ENCODE measurements at places on chromosomes 5 and 9. TPM values are rescaled to one million over a fixed set of nuclear protein-coding genes. Genes with fewer than 3 reads are reported as not detected.

DNA sequence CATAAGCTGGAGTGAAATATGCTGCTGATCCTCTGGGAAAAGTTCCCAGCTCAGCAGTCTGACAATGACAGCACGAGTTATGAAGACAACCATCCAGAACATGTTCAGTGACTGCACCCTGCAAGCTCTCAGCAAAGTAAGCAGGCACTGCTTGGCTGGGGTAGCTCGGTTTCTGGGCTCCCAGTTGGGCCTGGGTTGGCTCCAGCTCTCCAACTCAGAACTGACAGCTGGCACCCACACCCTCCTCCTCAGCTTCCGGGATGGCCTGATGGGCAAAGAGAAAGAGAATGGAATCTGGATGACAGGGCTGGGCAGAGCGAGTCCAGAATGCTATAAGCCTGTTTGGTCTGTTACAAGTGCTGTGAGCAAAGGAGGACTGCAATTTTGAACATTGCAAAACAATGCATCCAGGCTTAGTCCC is 185.0 kb downstream of the CSNK1G3 start:
- DNase-seq, result no peak
- no peaks in the 10 kb centered on the region for H3K36me3 ChIP-seq
- no peak overlapping the region for H3K4me3 ChIP-seq
- no peaks in the 10 kb centered on the region for H3K4me1 ChIP-seq
- no peaks in the 10 kb centered on the region for H3K27me3 ChIP-seq
- H3K27ac ChIP-seq, result no peak overlapping the region

DNA sequence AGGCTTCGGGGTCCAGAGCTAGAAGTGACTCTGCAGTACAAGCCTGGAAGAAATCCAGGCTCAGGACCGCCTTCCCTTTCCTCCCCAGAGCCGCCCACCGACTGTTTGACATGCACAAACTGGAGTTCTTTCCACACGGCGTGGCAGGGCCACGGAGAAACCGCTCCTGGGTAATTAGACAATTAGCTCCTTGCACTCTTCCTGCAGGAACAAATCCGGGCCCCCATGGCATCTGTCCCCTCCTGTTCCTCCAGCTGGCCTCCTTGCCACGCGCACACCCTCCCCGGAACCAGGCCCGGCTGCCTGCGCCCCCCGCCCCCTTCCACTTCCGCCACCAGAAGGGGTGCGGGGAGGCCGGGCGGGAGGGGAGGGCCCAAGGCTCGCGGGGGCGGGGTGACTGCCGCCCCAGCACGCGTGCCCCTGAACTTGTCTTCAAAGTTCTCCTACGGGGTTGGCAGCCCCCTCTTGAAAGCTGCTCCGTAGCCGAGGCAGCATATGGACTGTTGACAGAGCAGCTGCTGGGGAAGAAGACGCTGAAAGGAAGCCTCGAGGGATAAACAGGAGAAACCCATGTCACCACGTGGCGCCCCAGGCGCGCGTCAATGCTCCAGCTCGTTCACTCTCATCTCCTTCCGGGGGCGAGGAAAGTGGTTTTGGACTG is 74.3 kb downstream of the SEC61B start:
- H3K4me3 ChIP-seq, result peak overlapping the region; percentile 27
- H3K27me3 ChIP-seq, result no peaks in the 10 kb centered on the region
- DNase-seq, result peak; percentile 76
- peak overlapping the region; percentile 63 for H3K27ac ChIP-seq
- peaks cover 24% of the 10 kb centered on the region for H3K4me1 ChIP-seq

- no peaks in the 10 kb centered on the region for H3K36me3 ChIP-seq
- DNase-seq, result no peak
- H3K27ac ChIP-seq, result no peak overlapping the region
- H3K4me1 ChIP-seq, result no peaks in the 10 kb centered on the region
- no peaks in the 10 kb centered on the region for H3K27me3 ChIP-seq
- no peak overlapping the region for H3K4me3 ChIP-seq
Observed at GRCh38 chr5:21806271-21806670, 1046.9 kb downstream of the CDH12 start.

DNA sequence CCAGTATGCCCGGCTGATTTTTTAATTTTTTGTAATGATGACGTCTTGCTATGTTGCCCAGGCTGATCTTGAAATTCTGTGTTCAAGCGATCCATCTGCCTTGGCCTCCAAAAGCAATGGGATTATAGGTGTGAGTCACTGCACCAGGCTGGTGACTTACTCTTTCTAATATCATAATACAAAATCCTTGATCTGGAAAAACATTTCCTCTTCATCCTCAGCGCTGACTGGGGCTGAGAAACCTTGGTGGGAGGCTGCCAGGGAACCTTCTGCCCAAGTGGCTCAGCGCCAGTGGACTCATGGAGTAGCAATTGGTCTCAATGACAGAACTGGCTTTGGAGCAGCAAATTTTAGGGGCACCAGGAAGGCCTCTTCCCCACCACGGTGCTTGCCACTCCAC is 17.5 kb upstream of the SEMA4D start:
- H3K27me3 ChIP-seq, result no peaks in the 10 kb centered on the region
- H3K36me3 ChIP-seq, result no peaks in the 10 kb centered on the region
- H3K4me1 ChIP-seq, result peaks cover 34% of the 10 kb centered on the region
- no peak for DNase-seq
- no peak overlapping the region for H3K4me3 ChIP-seq

DNA sequence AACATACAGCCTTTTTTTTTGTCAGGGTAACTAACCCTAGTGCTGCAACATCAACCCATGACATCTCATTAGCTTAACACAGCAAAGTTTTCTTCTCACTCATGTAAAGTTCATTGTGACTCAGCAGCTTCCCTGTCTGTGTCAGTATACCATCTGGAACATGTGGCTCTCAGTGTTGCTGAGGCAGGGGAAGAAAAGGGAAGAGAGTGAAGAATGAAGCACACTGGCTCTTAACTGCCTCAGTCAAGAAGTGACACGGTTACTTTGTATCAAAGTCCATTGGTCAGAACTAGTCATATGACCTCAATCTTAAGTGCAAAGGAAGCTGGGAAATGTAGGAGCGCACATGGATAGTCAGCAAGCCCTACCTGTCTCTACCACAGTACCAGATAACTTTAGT is 185.0 kb upstream of the ELL2 start:
- peak; percentile 3 for DNase-seq
- no peak overlapping the region for H3K27ac ChIP-seq
- no peak overlapping the region for H3K4me3 ChIP-seq
- no peaks in the 10 kb centered on the region for H3K4me1 ChIP-seq
- H3K36me3 ChIP-seq, result no peaks in the 10 kb centered on the region

DNA sequence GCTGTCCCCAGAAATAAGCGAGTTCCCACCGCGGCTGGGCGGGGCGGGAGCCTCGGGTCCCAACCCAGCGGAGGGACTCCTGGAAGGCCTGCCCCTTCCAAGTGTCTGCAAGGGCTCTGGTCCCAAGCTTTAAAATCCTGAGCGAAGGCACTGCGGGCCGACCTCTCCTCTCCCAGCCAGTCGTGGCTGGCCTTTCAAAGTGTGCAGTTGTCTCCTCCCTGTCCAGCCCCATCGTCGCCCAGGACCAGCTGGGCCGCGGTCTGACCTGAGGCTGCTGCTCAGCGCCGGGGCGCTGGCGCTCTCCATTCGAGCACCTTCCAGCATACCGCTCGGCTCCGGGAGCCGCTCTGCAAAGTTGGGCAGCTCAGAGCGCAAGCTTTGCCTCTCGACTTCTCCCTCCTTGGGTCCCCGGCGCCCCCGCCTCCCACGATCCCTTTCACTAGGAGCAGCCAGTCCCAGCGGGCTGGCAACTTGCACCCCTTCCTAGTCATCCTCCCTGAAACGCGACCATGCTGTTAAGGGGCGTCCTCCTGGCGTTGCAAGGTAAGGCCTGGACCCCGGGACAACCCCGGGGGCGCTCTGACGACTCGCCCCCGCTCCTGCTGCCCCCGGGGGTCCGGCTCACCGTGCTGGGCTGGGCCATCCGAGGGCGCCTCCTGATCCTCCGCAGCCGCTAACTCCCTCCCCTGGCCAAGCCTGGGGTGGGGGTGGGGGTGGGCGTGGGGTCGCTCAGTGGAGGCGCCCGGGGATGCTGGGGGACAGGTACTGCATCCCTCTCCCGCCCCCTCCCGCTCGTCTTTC is at the start of gene MAMDC2:
Gene MAMDC2, plus strand, starts transcription at position 160 of the 801 bp plus-strand sequence. Its CDS starts 350 bp downstream, at position 510.
- peaks cover 10% of the 10 kb centered on the region for H3K4me1 ChIP-seq
- peak within 1 kb of the TSS; percentile 29 for H3K4me3 ChIP-seq
- H3K27me3 ChIP-seq, result no peaks in the 10 kb centered on the region
- no peak for DNase-seq
- no peaks in the 10 kb centered on the region for H3K36me3 ChIP-seq

DNA sequence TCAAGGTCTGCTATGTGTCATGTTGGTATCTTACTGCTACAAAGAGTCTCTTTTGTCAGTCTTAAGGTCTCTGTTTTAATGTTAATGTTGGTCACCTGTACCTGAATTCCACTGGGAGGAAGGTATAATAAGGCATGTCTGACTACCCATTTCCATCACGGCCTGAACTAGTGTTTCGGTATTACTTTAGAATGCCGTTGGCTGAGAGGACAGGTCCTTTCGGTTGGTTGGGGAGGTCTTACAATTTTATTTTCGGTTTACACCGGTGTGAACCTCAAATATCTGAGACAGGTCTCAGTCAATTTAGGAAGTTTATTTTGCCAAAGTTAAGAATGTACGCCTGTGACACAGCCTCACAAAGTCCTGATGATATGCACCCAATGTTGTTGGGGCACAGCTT is 154.9 kb upstream of the ABCA1 start:
- no peak for DNase-seq
- H3K4me1 ChIP-seq, result no peaks in the 10 kb centered on the region
- H3K27me3 ChIP-seq, result no peaks in the 10 kb centered on the region
- H3K27ac ChIP-seq, result no peak overlapping the region
- H3K36me3 ChIP-seq, result no peaks in the 10 kb centered on the region

GRCh38 chr5:123427281-123427680 is 4.1 kb upstream of the CEP120 start:
- no peak for DNase-seq
- no peaks in the 10 kb centered on the region for H3K36me3 ChIP-seq
- no peak overlapping the region for H3K4me3 ChIP-seq
- no peak overlapping the region for H3K27ac ChIP-seq
- H3K27me3 ChIP-seq, result no peaks in the 10 kb centered on the region

GRCh38 chr5:151108566-151108965 is 27.7 kb upstream of the TNIP1 start:
- DNase-seq, result no peak
- H3K4me3 ChIP-seq, result no peak overlapping the region
- no peak overlapping the region for H3K27ac ChIP-seq

- no peak overlapping the region for H3K27ac ChIP-seq
- H3K36me3 ChIP-seq, result peaks cover 2% of the 10 kb centered on the region
- no peaks in the 10 kb centered on the region for H3K4me1 ChIP-seq
- no peak overlapping the region for H3K4me3 ChIP-seq
- H3K27me3 ChIP-seq, result no peaks in the 10 kb centered on the region
- DNase-seq, result no peak
Observed at GRCh38 chr9:81574405-81574804, 114.9 kb downstream of the TLE1 start.

- no peak overlapping the region for H3K4me3 ChIP-seq
- no peak for DNase-seq
- no peak overlapping the region for H3K27ac ChIP-seq
- no peaks in the 10 kb centered on the region for H3K4me1 ChIP-seq
- peaks cover 2% of the 10 kb centered on the region for H3K27me3 ChIP-seq
- H3K36me3 ChIP-seq, result no peaks in the 10 kb centered on the region
Observed at GRCh38 chr9:90054810-90055209, 450.0 kb downstream of the GADD45G start.

DNA sequence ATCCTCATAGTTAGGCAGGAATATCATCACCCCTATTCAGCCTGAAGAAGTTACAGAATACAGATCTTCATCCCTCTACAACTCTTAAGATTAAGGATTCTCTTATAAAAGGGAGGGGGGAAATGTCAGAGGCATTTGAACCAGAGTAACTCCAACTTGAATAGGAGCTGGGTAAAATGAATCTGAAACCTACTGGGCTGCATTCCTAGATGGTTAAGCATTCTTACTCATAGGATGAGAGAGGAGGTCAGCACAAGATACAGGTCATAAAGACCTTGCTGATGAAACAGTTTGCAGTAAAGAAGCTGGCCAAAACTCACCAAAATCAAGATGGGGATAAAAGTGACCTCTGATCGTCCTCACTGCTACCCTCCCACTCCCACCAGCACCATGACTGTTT is 14.4 kb downstream of the FREM1 start:
- DNase-seq, result no peak
- H3K27ac ChIP-seq, result no peak overlapping the region
- no peak overlapping the region for H3K4me3 ChIP-seq
- H3K4me1 ChIP-seq, result no peaks in the 10 kb centered on the region
- no peaks in the 10 kb centered on the region for H3K27me3 ChIP-seq

GRCh38 chr5:117713585-117714198 is 1139.1 kb upstream of the SEMA6A start:
- H3K4me3 ChIP-seq, result no peak overlapping the region
- peak; percentile 26 for DNase-seq
- H3K27me3 ChIP-seq, result no peaks in the 10 kb centered on the region
- H3K27ac ChIP-seq, result no peak overlapping the region
- no peaks in the 10 kb centered on the region for H3K4me1 ChIP-seq

- no peak for DNase-seq
- no peaks in the 10 kb centered on the region for H3K27me3 ChIP-seq
- H3K36me3 ChIP-seq, result no peaks in the 10 kb centered on the region
- no peaks in the 10 kb centered on the region for H3K4me1 ChIP-seq
Observed at GRCh38 chr5:59341155-59341554, 552.4 kb downstream of the PDE4D start.

FGF10 gene
- total RNA-seq, result not detected

QRFP gene
- not detected for total RNA-seq

PCDHB11 gene
- not detected for total RNA-seq

BTNL9 gene
- total RNA-seq, result 173 TPM

PCDHA9 gene
- total RNA-seq, result not detected

PLAC8L1 gene
- total RNA-seq, result 0.51 TPM

NDUFS4 gene
- total RNA-seq, result 24.0 TPM
